ENCODE measurements at places on chromosomes 13 and 19. TPM values are rescaled to one million over a fixed set of nuclear protein-coding genes. Genes with fewer than 3 reads are reported as not detected.

- peak; percentile 61 for DNase-seq
Observed at GRCh38 chr19:12995596-12996405, 526 bp downstream of the NFIX start.

The KIR3DL1 gene
- total RNA-seq, result not detected

- DNase-seq, result no peak
Observed at GRCh38 chr13:30957258-30957943, 24.9 kb downstream of the TEX26 start.

The FPR1 gene
- total RNA-seq, result 3.6 TPM
